Osteocyte (in vitro differentiated cells): ENCODE measurements at places on chromosomes 1 and 21.
A peak's percentile ranks its signal among the peaks of the same experiment; 100 is the strongest.

DNA sequence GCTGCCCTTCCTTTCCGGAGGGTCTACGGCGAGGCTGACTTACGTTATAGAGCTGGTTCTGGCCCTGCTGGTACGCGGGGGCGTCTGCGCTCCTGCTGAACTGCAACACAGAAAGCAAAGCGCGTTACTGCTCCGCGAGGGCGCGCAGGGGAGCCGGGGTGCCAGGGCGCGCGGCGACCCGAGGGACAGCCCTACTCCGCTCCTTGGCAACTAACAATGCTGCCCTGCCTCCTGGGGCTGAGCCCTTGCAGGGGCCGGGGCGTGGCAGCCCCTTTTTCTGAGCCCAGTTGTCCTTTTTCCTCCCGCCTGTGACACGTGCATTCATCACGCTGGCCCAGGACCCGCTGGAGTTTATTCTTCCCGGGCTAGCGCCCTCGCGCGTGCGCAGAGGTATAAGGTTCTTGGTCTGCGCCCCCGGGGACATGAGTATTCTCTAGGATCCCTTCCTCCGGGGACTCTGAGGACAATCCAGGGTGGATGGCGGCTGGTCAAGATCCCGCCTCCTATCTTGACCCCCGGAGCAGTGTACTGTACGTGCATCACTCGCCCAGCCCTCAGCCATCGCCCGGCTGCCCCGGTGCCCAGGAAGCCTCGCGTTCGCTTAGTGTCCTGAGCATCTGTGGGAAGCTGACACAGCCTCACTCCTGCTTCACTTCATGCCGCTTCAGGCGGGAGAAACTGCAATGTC, 78.9 kb downstream of the CD247 start:
- H3K27ac ChIP-seq = no peak overlapping the region
- no peaks in the 10 kb centered on the region for H3K36me3 ChIP-seq
- H3K4me1 ChIP-seq = peaks cover 2% of the 10 kb centered on the region
- DNase-seq = peak; percentile 71
- H3K27me3 ChIP-seq = peaks cover 30% of the 10 kb centered on the region

DNA sequence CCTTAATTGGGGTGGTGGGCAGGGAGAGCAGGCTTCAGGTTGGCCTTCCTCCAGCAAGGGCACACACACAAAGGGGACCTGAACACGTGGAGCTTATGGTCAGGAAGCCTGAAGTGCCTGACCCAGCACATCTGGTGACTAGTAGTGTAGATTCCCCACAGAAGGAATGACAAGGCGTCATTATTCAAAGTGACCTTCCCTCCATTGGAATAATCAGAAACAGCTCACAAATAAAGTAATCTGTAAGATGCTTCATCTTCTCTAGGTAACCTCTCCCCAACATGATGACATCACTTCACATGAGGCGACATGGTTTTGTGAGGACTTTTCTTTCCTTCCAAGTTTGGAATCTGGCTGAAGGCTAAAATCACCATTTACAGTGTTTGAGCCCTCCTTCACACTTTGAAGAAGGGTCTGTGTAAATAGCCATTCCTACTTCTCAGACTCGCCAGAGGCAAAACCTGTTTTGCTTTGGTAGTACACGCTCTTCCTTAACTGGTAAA, 32.8 kb upstream of the ERG start:
- H3K4me3 ChIP-seq = peak overlapping the region; percentile 44
- peaks cover 2% of the 10 kb centered on the region for H3K36me3 ChIP-seq
- DNase-seq = no peak
- peaks cover 35% of the 10 kb centered on the region for H3K4me1 ChIP-seq
- peaks cover 2% of the 10 kb centered on the region for H3K27me3 ChIP-seq

GRCh38 chr1:80656014-80656636, 1144.6 kb upstream of the ADGRL2 start:
- H3K27me3 ChIP-seq = no peaks in the 10 kb centered on the region
- H3K4me1 ChIP-seq = peaks cover 13% of the 10 kb centered on the region
- no peak overlapping the region for H3K27ac ChIP-seq

GRCh38 chr1:48469616-48470480, 2.2 kb downstream of the SPATA6 start:
- no peak for DNase-seq
- H3K27me3 ChIP-seq = no peaks in the 10 kb centered on the region
- no peaks in the 10 kb centered on the region for H3K36me3 ChIP-seq

- no peak overlapping the region for H3K4me3 ChIP-seq
- H3K4me1 ChIP-seq = peaks cover 5% of the 10 kb centered on the region
- H3K27me3 ChIP-seq = no peaks in the 10 kb centered on the region
- no peak for DNase-seq
- H3K36me3 ChIP-seq = peaks cover 5% of the 10 kb centered on the region
Observed at GRCh38 chr1:46220808-46221207, 17.7 kb downstream of the LURAP1 start.

DNA sequence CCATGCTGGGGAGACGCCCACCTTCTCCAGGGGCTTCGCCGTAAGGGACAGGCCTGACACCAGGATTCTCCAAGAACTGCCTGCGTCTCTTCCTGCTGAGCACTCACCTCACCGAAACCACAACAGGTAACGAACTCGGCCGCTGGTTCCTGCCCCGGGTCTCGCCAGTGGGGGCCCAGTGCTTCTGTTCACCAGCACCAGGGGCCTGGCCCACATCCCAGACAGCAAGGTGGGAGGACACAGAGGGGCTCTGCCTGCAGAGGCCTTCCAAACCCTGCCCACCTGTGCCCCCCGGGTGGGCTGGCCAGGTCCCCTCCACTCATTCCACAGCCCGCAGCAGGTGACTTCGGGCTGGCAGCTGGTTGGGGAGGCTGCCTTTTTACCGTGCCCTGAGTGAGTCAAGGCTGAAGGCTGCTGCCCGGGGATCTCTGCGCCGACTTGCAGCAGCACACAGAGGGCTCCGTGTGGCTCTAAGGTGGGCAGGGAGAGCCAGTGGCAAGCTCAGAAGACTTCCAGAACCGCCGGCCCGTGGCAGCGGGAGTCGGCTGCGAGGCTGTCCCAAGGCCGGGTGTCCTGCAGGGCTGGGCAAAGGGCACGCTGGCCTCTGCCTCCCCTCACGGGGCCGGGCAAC, 14.7 kb upstream of the COL18A1 start:
- DNase-seq = no peak
- peaks cover 18% of the 10 kb centered on the region for H3K4me1 ChIP-seq
- no peaks in the 10 kb centered on the region for H3K27me3 ChIP-seq
- H3K36me3 ChIP-seq = no peaks in the 10 kb centered on the region
- H3K27ac ChIP-seq = no peak overlapping the region
- H3K4me3 ChIP-seq = no peak overlapping the region

DNA sequence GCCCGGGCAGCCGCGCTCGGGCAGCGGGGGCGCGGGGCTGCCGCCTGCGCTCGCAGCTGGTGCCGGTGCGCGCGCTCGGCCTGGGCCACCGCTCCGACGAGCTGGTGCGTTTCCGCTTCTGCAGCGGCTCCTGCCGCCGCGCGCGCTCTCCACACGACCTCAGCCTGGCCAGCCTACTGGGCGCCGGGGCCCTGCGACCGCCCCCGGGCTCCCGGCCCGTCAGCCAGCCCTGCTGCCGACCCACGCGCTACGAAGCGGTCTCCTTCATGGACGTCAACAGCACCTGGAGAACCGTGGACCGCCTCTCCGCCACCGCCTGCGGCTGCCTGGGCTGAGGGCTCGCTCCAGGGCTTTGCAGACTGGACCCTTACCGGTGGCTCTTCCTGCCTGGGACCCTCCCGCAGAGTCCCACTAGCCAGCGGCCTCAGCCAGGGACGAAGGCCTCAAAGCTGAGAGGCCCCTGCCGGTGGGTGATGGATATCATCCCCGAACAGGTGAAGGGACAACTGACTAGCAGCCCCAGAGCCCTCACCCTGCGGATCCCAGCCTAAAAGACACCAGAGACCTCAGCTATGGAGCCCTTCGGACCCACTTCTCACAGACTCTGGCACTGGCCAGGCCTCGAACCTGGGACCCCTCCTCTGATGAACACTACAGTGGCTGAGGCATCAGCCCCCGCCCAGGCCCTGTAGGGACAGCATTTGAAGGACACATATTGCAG, 3.0 kb downstream of the ARTN start:
- no peak overlapping the region for H3K27ac ChIP-seq
- peaks cover 3% of the 10 kb centered on the region for H3K27me3 ChIP-seq
- no peaks in the 10 kb centered on the region for H3K36me3 ChIP-seq
- peaks cover 20% of the 10 kb centered on the region for H3K4me1 ChIP-seq
- no peak for DNase-seq

- peaks cover 16% of the 10 kb centered on the region for H3K4me1 ChIP-seq
- H3K36me3 ChIP-seq = no peaks in the 10 kb centered on the region
- H3K4me3 ChIP-seq = no peak overlapping the region
- no peaks in the 10 kb centered on the region for H3K27me3 ChIP-seq
Observed at GRCh38 chr1:27876341-27877114, 4.2 kb downstream of the THEMIS2 start.

- H3K27ac ChIP-seq = no peak overlapping the region
- peaks cover 2% of the 10 kb centered on the region for H3K36me3 ChIP-seq
- DNase-seq = no peak
- no peak overlapping the region for H3K4me3 ChIP-seq
- peaks cover 3% of the 10 kb centered on the region for H3K4me1 ChIP-seq
Observed at GRCh38 chr1:116147972-116148371, 36.8 kb downstream of the MAB21L3 start.

DNA sequence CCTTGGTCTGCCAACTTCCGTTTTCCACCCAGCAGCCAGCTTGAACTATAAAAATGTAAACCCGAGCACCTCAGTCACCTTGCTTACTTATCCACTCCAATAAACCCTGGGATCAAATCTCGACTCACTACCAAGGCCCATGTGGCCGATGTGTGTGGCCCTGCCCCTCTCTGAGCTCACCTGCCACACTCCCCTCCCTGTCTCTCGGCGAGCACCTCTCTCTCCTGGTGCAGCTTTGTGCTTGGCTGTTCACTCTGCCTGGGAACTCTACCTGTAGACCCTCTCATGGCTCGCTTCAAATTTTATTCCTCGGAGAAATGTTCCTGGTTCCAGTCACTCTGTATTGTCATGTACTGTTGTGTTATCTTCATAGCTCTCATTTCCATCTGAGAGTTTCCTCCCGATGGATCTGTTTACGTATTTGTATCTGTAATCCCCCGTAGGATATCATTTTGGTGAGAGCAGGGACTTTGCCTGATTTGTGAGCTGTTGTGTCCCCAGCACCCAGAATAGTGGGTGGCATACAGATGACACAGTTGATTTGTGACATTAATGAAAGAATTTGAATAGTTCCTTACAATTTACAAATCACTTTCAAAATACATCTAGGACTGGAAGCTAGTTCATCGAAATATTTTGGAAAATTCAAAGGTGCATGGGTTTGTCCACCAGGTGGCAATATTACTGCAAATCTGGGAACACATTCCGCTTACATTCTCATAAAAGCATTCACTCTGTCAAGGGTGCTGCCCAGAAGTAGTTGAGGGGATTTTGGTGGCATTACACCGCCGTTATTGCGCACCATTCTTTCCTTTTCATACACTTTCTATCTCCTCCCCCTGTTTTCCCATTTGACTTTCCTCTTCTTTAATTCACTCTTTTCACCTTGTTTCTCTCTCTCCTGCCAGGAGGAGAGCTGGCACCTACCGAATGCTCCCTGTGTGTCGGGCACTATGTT, 95.3 kb downstream of the ABCA4 start:
- H3K27ac ChIP-seq = peak overlapping the region; percentile 67
- H3K27me3 ChIP-seq = no peaks in the 10 kb centered on the region
- H3K36me3 ChIP-seq = no peaks in the 10 kb centered on the region
- DNase-seq = no peak

DNA sequence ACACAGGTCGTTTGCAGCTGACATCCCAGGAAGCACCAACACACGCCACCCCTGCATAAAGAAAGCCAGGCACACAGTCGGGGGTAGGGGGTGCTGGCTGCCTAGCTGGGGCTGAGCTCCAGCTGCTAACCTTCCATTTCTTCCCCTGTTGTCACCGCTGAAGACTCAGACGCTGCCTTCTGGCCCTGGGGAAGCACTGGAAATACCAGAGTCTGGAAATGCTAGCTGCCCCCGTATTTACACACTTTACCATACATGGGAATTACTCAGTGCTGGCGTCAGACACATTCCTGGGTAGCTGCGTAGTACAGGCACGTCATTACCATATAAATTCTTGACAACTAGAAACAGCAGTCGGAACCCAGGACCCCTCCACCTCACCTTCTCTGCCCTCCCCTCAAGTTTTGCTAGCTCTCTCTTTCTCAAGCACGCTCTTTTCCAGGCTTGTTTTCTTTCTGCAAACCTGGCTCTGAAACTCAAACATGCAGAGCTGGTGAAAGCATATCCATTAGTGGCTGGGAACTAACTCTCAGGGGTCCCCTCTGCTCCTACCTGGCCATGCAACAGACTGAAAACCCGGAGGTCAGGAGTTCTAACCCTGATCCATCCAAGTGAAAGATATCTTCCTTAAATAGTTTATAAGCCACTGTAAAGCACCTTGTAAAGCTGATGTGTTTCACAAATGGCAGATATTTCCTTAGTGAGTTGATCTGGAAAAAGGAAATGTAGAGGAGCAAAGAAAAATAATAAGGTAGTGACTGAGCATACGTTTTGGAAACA, 3.3 kb downstream of the CSRP1 start:
- peak overlapping the region; percentile 91 for H3K27ac ChIP-seq
- DNase-seq = no peak
- H3K27me3 ChIP-seq = no peaks in the 10 kb centered on the region

- peaks cover 2% of the 10 kb centered on the region for H3K4me1 ChIP-seq
- DNase-seq = peak; percentile 66
- no peaks in the 10 kb centered on the region for H3K36me3 ChIP-seq
- no peaks in the 10 kb centered on the region for H3K27me3 ChIP-seq
Observed at GRCh38 chr1:45297666-45298356, 28.9 kb upstream of the HPDL start.

DNA sequence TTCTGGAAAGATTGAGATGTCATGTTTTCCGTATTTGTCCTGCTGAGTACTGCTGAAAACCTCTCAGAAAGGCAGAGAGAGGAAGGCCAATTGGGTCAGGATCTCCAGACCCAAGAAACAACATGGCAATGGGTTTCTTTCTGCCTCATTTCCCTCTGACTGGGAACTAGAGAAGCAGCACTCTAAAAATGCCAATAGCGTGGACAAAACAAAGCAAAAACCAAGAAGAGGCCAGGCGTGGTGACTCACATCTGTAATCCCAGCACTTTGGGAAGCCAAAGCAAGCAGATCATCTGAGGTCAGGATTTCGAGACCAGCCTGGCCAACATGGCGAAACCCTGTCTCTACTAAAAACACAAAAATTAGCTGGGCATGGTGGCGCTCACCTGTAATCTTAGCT, 18.3 kb downstream of the TNFRSF9 start:
- no peak overlapping the region for H3K4me3 ChIP-seq
- no peak overlapping the region for H3K27ac ChIP-seq
- DNase-seq = no peak
- H3K36me3 ChIP-seq = no peaks in the 10 kb centered on the region
- H3K27me3 ChIP-seq = peaks cover 14% of the 10 kb centered on the region
